ENCODE measurements at places on chromosomes 5 and 9.
A peak's percentile ranks its signal among the peaks of the same experiment; 100 is the strongest.

DNA sequence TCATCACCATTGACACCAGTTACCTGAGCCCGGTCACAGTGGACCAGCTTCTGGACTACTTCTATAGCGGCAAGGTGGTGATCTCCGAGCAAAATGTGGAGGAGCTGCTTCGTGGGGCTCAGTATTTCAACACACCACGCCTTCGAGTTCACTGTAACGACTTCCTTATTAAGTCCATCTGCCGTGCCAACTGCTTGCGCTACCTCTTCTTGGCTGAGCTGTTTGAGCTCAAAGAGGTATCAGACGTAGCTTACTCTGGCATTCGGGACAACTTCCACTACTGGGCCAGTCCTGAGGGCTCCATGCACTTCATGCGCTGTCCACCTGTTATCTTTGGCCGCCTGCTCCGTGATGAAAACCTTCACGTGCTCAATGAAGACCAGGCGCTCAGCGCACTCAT, 520 bp downstream of the CCIN start:
- DNase-seq = no peak

GRCh38 chr5:134642931-134643530, 5.6 kb upstream of the SEC24A start:
- peak; percentile 9 for DNase-seq

GRCh38 chr5:159217236-159217635, 7.9 kb upstream of the RNF145 start:
- DNase-seq = no peak

DNA sequence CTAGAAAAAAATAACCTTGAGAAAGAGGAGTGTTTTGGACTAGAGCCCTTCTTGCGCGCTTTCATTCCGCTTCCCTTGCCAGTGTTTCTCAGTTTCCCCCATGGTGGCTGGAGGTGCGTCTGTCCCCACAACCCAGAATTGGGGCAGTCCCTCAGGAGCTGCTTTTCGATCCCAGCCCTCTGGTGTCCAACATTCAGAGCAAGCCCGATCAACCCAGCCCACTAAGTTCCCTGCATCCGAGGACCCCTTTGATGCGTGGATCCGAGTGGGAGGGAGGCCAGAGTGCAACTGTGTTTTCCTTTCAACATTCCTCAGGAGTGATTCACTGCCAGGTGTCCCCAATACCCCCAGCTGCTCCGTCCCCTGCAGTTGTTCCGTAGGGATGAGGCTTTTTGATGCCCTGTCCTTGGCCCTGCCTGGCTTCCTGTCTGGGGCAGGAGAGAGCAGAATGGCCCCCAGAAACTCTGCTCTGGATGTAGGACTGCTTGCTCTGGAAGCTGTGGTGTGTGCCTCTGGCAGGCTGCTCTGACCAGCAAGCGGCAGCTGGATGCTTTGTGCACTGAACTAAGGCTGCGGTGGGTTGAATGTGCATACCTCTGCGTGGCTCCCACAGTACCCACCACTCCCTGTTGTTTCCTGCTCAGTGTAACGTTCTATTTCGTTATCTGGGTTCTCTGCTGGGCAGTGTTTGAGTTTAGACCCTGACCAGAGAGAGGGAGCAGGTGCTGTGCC, 117.5 kb downstream of the BOD1 start:
- no peak for DNase-seq

DNA sequence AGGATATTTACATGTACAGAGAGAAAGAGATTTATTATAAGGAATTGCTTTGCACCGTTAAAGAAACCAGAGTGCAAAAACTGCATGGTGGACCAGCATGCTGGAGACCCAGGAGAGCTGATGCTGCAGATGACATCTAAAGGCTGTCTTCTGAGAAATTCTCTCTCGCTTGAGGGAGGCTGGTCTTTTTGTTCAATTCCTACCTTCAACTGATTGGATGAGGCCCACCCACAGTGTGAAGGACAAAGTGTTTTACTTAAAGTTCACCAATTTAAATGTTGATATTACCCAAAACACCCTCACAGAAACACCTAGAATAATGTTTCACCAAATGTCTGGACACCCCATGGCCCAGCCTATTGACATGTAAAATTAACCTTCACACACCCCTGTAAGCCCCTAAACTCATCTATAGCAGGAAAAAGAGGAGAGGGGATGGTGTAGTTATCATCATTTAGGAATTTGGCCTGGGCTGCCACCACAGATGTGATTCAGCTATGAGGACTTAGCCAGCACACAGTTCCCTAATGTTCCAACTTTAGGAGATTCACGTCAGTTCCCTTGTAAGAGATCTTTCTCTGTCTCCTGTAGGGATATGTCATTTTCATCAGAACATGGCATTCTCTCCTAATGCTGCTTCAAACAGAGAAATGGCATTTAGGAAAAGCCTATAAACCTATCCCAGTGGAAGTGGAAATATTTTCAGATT, 358.2 kb upstream of the TLE4 start:
- no peak for DNase-seq

DNA sequence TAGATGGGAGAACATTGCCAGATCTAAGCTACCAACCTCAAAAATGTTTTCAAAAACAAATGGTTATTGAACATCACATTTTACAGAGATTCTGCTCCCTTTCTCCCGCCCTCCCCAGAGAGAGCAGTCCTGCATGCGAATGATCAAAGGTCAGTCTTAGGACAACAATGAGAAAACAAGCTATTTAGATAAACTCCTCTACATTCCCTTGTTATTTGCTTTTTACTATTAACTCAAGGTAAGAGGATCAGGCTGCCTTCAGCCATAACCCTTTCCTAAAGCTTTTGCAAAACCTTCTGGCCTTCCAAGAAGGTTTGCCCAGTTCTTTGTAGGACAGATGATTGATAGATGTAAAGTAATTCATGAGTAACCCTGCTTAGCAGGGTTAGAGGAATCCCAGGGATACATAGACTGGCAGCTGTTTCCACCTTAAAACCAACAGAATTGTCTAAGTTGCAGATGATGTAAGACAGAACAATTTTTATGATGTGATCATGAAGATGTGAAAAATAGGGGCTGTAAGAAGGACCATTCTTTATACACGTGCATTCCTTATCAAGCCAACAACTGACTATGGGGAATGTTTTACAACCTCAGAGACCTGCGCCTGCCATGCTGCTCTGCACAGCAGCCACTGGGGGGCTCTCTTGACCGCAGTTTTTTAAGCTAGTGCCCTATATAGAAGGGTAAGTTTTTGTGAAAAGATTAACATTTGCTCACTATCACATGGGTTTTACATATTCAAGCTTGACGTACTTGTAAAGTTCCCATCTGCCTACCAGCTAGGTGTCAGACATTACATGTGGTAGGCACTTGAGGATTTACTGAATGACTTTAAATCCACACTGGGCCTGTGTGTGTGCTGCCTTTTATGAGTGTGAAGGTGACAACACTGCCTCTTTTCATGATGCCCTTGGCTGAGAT, 2.3 kb upstream of the ZNF782 start:
- DNase-seq = peak; percentile 88

DNA sequence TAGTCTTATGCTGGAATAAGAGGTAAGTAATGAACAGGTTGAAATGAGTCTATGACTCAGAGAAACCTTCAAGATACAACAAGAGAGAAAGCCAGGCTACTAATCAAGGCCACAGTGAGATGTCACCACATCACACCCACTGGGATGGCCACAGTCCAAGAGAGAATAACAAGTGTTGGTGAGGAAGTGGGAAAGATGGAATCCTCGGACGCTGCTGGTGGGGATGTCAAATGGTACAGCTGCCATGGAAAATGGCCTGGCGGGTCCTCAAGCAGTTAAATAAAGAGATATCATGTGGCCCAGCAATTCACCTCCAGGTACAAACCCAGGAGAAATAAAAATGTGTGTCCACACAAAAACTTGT, 41.9 kb upstream of the NEURL1B start:
- DNase-seq = no peak
